Endothelial cell of umbilical vein (primary cell): ENCODE measurements at places on chromosomes 1 and 21. TPM values are rescaled to one million over a fixed set of nuclear protein-coding genes. Genes with fewer than 3 reads are reported as not detected.

The TNFAIP8L2 gene
- total RNA-seq = not detected in 2 replicates

The MCOLN2 gene
- not detected in 2 replicates for total RNA-seq

The NTNG1 gene
- total RNA-seq = not detected in 2 replicates

The TIE1 gene
- 562 and 620 TPM in 2 replicates for total RNA-seq

The ABCD3 gene
- 31.6 and 32.6 TPM in 2 replicates for total RNA-seq

The RTCA gene
- total RNA-seq = 44.8 and 46.6 TPM in 2 replicates

The S100A11 gene
- total RNA-seq = 461 and 505 TPM in 2 replicates

The PSRC1 gene
- 23.4 and 29.3 TPM in 2 replicates for total RNA-seq

The LMOD1 gene
- 0.12 and 0.33 TPM in 2 replicates for total RNA-seq
